Stomach (tissue), 19 donors: ENCODE measurements at places on chromosomes 12 and 14. TPM values are rescaled to one million over a fixed set of nuclear protein-coding genes. Genes with fewer than 3 reads are reported as not detected.
A peak's percentile ranks its signal among the peaks of the same experiment; 100 is the strongest.

DNA sequence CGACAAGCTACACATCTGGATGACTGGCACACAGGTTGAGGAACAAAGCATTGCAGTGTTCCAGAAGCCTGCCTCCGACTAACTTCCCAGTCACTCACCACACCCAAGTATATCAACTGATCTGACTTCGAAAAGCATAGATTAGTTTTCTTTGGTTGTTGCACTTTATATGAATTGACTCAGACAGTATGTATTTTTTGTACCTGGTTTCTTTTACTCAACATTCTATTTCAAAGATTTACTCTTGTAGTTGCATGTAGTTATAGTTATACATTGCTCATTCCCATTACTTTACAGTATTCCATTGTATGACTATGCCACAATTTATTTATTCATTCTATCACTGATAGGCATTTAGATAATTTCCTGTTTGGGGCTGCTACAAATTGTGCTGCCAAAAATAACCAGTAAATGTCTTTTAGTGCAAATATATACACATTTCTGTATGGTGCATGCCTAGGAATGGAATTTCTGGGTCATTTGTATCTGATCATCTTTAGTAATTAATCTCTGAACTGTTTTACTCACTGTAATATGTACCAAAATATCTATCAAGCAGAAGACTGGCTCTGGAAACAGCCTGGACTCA is 17.8 kb downstream of the PLCZ1 start:
- no peak for DNase-seq
- H3K27me3 ChIP-seq = no peaks in the 10 kb centered on the region
- no peaks in the 10 kb centered on the region for H3K4me1 ChIP-seq
- no peak overlapping the region for H3K4me3 ChIP-seq
- H3K36me3 ChIP-seq = no peaks in the 10 kb centered on the region
- H3K27ac ChIP-seq = no peak overlapping the region

GRCh38 chr12:95533985-95534384 is 17.3 kb downstream of the USP44 start:
- H3K4me1 ChIP-seq = no peaks in the 10 kb centered on the region
- H3K27me3 ChIP-seq = no peaks in the 10 kb centered on the region
- no peak for DNase-seq
- no peaks in the 10 kb centered on the region for H3K36me3 ChIP-seq

GRCh38 chr14:68401855-68402254 is 391.0 kb downstream of the ZFP36L1 start:
- no peak overlapping the region for H3K4me3 ChIP-seq
- peak overlapping the region; percentile 50 for H3K27ac ChIP-seq
- no peaks in the 10 kb centered on the region for H3K27me3 ChIP-seq

GRCh38 chr12:117404203-117404853 is 42.9 kb upstream of the NOS1 start:
- no peak overlapping the region for H3K4me3 ChIP-seq
- H3K4me1 ChIP-seq = peaks cover 9% of the 10 kb centered on the region
- no peaks in the 10 kb centered on the region for H3K36me3 ChIP-seq
- H3K27ac ChIP-seq = no peak overlapping the region
- DNase-seq = no peak
- H3K27me3 ChIP-seq = no peaks in the 10 kb centered on the region

GRCh38 chr12:53786411-53786810 is 34.6 kb upstream of the CISTR start:
- H3K4me1 ChIP-seq = no peaks in the 10 kb centered on the region
- H3K36me3 ChIP-seq = no peaks in the 10 kb centered on the region
- no peak overlapping the region for H3K27ac ChIP-seq
- H3K4me3 ChIP-seq = no peak overlapping the region

GRCh38 chr12:4112734-4113325 is 160.7 kb upstream of the CCND2 start:
- no peaks in the 10 kb centered on the region for H3K36me3 ChIP-seq
- peaks cover 5% of the 10 kb centered on the region for H3K27me3 ChIP-seq
- peak; percentile 63 for DNase-seq
- H3K4me1 ChIP-seq = peaks cover 11% of the 10 kb centered on the region

GRCh38 chr12:77734214-77734883 is 96.3 kb upstream of the NAV3 start:
- H3K4me3 ChIP-seq = no peak overlapping the region
- H3K27ac ChIP-seq = no peak overlapping the region
- H3K4me1 ChIP-seq = no peaks in the 10 kb centered on the region
- no peaks in the 10 kb centered on the region for H3K36me3 ChIP-seq

- DNase-seq = no peak
- H3K4me3 ChIP-seq = no peak overlapping the region
- no peaks in the 10 kb centered on the region for H3K27me3 ChIP-seq
Measured at GRCh38 chr14:31945701-31946100, 131.4 kb upstream of the ARHGAP5 start.

DNA sequence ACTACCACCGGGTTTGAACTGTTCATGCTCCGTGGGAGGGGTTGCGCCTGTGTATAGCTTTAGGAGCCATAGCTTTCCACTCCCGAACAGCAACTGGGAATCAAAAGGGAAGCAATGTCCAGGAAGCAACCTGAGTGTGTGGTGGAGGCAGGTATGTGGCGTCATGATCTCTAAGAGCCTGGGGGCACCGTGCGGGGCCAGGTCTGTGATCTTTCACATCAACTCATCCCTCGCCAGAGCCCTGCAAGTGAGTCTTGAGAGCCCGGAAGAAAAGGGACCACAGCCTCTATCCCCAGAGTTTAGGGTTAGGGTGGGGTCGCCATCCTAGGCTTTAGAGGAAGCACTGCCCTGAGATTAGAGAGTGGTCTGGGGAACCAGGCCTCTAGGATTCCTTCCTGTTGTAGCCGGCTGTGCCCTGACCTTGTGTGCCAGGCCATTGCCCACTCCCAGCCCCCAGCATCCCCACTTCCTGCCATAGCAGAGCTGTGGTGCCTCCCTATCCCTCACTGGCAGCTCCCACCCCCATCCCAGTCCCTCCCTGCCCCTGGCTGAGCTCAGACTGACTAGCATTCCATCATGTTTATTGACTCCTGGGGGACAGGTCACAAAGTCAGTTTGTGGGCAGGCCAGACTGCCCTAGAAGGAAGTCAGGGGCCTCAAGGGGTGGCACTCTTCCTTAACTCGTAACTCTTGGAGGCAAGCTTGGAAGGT is 745 bp upstream of the ADCY4 start:
- H3K4me3 ChIP-seq = peak overlapping the region; percentile 38
- DNase-seq = no peak
- H3K4me1 ChIP-seq = peaks cover 60% of the 10 kb centered on the region
- H3K27me3 ChIP-seq = peaks cover 29% of the 10 kb centered on the region

GRCh38 chr14:90593254-90594040 is 196.6 kb downstream of the CALM1 start:
- H3K27ac ChIP-seq = no peak overlapping the region
- H3K4me1 ChIP-seq = peaks cover 11% of the 10 kb centered on the region
- no peak for DNase-seq
- peaks cover 25% of the 10 kb centered on the region for H3K36me3 ChIP-seq

Gene RD3L
- not detected for total RNA-seq

GRCh38 chr14:100892496-100893227 is 10.9 kb downstream of the RTL1 start:
- peak; percentile 20 for DNase-seq
- H3K27ac ChIP-seq = no peak overlapping the region
- no peaks in the 10 kb centered on the region for H3K4me1 ChIP-seq
- no peak overlapping the region for H3K4me3 ChIP-seq
- no peaks in the 10 kb centered on the region for H3K36me3 ChIP-seq

DNA sequence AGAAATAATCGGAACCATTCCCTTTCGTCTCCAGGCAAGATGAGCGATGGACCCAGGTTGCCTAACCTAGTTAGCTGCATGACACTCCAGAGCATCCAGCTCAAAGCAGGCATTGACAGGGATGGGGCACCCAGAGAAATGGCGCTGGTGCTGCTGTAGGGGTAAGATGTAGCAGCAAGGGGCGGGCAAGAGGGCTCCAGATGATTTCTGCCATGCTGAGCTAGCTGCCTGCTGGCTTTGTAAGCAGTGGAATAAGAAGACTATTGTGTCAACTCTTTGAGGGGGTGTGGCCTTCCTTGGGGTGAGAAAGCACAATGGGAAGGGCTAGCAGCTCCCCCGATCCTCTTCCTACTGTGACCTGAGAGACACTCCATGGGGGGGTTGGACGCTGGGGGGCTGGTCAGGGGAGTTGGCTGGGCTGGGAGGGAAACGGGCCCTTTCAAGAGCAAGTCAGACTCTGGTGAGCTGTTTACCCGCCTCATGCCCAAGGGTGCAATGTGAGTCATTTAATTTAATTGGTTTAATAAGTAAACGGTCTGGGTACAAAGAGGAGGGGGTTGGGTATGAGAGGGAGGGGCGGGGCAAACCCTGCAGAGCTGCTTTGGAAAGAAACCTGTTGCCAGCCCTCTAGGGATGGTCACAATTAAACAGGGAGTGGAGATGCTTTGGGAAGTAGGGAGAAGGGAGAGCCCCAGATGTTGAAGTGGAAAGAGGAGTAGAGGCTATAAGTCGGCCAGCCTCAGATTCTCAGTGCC is 50.5 kb downstream of the B4GALNT3 start:
- H3K27me3 ChIP-seq = no peaks in the 10 kb centered on the region
- H3K4me3 ChIP-seq = no peak overlapping the region
- peak; percentile 66 for DNase-seq
- peaks cover 52% of the 10 kb centered on the region for H3K4me1 ChIP-seq
- H3K36me3 ChIP-seq = no peaks in the 10 kb centered on the region

GRCh38 chr12:108738170-108738569 is 6.9 kb upstream of the CORO1C start:
- DNase-seq = no peak
- H3K36me3 ChIP-seq = no peaks in the 10 kb centered on the region
- no peak overlapping the region for H3K4me3 ChIP-seq
- H3K27me3 ChIP-seq = no peaks in the 10 kb centered on the region
- peaks cover 20% of the 10 kb centered on the region for H3K4me1 ChIP-seq
- no peak overlapping the region for H3K27ac ChIP-seq

Gene MMP19
- 11.6 TPM for total RNA-seq

DNA sequence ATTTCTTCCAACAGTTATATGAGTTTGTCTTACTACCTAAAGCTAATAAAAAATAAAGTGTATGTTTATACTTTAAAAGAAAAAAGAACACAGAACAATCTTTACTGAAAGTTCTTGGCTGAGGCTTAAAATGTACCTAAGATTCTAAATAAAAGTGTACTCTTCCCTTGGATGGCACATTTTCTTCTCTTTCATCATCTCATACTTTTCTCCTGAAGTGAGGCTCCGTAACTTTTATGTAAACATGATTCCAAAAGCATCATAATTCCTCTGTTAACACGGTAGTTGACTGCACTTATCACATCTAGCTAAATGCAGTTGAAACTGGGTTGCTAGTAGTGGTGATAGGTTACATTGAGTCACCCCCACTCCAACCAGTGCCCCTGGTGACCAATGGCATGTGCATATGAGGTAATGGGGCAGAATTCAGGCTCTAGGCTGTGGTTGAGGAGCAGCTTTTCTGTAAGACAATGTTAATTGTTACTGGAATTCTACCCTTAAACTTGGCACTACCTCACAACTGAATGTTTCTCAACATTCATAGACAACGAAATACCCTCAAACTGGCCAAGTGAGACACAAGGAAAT is 38.4 kb downstream of the WASHC3 start:
- no peak overlapping the region for H3K4me3 ChIP-seq
- DNase-seq = no peak
- H3K36me3 ChIP-seq = peaks cover 6% of the 10 kb centered on the region
- no peaks in the 10 kb centered on the region for H3K27me3 ChIP-seq
- no peak overlapping the region for H3K27ac ChIP-seq
- H3K4me1 ChIP-seq = peaks cover 27% of the 10 kb centered on the region

DNA sequence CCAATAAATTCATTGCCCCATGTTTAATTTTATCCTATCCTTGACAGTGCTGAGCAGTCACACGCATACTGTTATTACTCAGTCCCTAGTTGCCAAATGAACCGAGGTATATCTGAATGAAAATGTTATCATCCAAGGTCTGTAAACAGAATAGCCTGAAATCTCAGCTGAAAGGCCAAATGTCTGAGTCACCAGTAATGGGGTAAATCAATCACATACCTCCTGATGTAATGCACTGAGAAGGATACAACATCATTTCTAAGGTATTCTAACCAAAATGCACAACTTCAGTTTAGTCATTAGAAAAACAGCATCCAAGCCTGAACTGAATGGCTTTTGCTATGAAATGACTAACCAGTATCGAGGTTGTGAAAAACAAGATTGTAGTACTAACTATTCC is 228.6 kb downstream of the DPF3 start:
- H3K36me3 ChIP-seq = no peaks in the 10 kb centered on the region
- H3K27me3 ChIP-seq = no peaks in the 10 kb centered on the region
- no peak overlapping the region for H3K27ac ChIP-seq
- no peaks in the 10 kb centered on the region for H3K4me1 ChIP-seq
- no peak overlapping the region for H3K4me3 ChIP-seq

DNA sequence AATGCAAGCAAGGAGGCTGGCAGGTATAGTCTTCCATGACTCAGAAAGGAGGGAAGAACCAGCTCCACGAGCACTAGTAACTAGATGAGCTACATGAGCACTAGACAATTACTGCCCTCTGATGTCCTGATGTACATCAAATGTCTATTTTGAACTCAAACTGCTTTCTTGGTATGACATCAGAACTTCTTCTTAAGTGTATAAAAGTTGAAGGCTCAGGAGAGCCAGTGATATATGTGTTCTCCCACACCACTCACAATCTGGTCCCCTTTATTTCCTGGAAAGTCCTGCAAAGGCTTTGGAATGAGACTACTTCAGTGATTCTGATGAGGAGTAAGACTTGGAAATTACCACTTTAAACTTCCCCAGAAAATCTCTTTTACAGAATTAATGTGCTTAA is 18.5 kb upstream of the DHRS7 start:
- DNase-seq = no peak
- no peaks in the 10 kb centered on the region for H3K36me3 ChIP-seq
- peak overlapping the region; percentile 48 for H3K27ac ChIP-seq
- H3K27me3 ChIP-seq = no peaks in the 10 kb centered on the region

- no peak for DNase-seq
- no peak overlapping the region for H3K4me3 ChIP-seq
- H3K27ac ChIP-seq = no peak overlapping the region
- no peaks in the 10 kb centered on the region for H3K4me1 ChIP-seq
- H3K27me3 ChIP-seq = no peaks in the 10 kb centered on the region
Measured at GRCh38 chr14:67480011-67480410, 8.5 kb downstream of the TMEM229B start.

- no peaks in the 10 kb centered on the region for H3K27me3 ChIP-seq
- H3K36me3 ChIP-seq = no peaks in the 10 kb centered on the region
- H3K4me3 ChIP-seq = no peak overlapping the region
- no peak for DNase-seq
Measured at GRCh38 chr14:67734675-67735074, 33.0 kb downstream of the RDH12 start.

Gene HOXC10
- not detected for total RNA-seq

DNA sequence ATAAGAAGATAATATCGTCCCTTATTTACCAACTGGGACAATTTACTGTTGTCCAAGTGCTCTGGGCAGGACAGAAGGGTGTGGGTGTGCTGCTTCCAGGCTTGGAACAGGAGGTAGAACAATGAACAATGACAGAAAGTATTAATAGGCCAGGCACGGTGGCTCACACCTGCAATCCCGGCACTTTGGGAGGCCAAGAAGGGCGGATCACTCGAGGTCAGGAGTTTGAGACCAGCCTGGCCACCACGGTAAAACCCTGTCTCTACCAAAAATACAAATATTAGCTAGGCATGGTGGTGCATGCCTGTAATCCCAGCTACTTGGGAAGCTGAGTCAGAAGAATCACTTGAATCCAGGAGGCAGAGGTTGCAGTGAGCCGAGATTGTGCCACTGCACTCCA is 2.5 kb downstream of the IFI27 start:
- H3K36me3 ChIP-seq = no peaks in the 10 kb centered on the region
- peak overlapping the region; percentile 55 for H3K4me3 ChIP-seq
- H3K27ac ChIP-seq = peak overlapping the region; percentile 61
- no peaks in the 10 kb centered on the region for H3K27me3 ChIP-seq
